ENCODE measurements at places on chromosomes 7 and 10.

DNA sequence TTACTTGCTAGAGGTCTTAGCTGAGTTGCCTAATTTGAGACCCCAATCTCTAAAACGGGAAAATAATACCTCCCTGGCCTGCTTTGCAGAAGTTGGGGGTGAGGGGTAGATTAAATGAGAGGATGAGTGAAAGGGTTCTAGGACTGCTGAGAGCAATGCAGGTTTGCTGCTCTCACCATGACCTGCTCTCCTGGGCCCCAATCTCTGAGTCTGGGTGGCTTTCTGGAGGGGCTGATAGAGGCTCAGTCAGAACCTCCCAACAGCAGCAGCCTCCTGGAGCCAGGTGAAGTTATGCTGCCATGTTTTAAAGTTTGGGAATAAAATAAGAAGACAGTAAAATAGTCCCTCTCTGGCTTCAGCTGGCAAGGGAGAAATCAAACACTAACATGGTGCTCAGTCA, 7.3 kb downstream of the UROS start:
- no peak for DNase-seq

DNA sequence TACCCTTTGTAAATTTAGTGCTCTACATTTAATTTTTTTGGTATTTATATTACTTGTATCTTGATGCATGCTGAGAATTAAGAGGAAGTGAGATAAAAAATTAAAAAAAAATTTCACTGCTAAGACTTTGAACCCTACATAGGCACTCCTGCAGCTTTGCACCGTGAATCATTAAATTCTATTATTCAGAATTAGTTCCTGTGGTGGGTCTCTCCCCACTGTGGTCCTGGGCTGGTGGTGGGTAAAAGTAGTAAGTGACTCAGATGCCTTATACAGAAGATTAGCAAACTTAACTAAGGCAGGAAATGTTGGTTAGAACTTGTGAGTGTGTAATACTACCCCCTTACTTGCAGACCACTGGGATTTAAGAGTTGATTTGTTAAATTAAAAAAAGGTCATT, 72.6 kb downstream of the AP3M1 start:
- peak; percentile 65 for DNase-seq

- no peak for DNase-seq
Measured at GRCh38 chr7:139620676-139621344, 97.3 kb downstream of the CLEC2L start.

DNA sequence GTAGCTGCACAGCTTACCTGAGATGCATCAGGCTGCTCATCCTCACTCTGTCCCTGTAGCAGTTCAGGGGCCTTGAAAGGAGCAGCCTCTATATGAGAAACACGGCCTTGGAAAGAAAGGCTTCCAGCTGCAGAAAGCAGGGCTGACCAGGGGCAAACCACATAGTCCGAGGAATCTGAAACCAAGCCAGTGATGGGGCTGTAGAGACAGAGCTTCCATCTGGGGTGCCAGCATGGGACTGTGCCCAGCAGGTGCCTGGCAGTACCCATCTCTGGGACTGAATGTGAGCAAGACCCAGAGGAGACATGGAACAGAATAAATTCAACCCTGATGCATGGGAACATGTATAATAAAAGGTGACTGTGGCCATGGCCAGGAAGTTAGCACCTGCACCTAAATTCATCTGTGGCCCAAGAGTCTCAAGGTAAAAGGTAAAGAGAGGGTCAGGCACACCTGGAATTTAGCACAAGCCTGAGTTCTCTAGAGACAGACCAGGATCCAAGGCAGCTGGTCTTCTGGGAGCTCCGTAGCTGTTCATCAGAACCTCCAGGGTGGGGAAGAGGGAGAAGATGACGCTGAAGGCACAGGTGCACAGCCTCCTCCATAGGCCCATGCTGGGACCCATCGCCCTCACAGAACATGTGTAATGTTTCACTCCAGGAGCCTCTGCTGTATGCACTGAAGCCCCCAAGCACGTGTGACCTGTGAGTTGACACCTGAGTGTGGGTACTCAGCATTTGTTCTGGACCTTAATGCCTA, 25.3 kb downstream of the FRMPD2 start:
- no peak for DNase-seq

DNA sequence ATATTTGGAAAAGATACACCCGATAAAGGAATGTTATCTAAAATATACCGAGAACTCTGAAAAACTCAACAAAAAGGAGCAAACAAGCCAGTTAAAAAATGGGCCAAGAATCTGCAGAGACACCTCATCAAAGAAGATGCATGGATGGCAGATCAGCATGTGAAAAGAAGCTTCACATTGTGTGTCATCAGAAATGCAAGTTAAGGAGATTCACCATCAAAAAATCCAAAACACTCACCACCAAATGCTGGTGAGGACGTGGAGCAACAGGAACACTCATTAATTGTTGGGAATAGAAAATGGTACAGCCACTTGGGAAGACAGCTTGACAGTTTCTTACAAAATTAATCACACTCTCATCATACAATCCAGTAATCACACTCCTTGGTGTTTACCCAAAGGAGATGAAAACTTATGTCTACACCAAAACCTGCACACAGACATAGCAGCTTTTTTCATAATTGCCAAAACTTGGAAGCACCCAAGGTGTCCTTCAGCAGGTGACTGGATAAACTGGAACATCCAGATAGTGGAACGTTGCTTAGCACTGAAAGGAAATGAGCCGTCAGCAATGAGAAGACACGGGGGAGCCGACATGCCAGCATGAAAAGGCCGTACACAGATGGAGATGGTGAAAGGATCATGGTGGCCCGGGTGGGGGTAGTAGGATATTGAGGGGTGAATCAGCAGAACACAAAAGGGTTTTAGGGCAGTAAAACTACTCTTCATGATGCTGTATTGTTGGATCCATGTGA, 27.9 kb upstream of the PWWP2B start:
- peak; percentile 10 for DNase-seq

DNA sequence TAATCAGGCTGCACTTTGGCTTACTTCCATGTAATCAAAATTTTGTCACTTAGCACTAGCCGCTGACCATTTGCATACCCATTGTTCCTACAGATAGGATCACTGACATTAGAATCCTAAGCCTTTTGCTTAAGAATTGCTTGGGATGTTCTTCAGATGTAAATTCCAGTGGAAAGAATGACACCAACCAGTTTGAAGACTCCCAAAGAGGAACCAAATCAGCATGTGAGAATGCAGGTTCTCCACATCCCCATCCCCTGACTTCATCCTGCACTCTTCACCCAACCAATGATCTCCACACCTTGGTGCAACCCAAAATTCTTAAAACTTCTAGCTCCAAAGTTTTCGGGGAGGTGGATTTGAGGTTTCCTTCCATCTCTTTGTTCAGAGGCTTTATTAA, 345.6 kb downstream of the GPAM start:
- no peak for DNase-seq

GRCh38 chr10:110821508-110821907, 50.2 kb upstream of the PDCD4 start:
- DNase-seq: no peak

GRCh38 chr10:72228318-72228751, 12.3 kb upstream of the ASCC1 start:
- no peak for DNase-seq

DNA sequence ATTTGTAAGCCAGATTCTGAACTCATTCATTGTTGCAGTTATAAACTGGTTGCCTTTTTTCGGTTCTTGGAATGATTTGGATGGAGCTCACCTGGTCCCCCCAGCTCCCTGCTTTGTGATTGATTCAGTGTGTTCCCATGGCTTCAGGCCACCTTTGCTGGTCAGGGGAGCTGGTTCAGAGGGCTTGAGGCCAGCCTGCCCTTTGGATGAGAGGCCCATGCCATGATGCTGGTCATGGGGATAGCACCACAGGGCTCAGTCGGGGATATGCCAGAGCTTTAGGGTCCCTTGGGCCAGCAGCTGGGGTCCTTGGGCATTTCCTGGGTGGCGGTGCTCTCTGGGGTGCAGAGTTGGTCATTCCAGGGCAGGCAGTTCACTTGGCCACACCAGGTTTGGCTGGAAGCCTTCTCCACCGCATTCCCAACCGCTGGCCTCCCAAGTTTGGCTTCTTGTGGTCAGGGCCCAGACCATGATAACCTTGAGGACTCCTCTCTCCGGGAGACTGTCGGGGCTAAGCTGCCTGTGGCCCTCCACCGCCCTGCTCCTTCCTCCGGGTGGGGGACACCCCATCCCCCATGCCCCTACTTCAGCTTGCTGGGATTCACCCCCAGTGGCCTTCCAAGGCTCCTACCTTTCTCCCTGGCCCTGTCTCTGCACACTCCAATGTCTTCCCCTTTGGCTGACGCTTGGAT, 65.1 kb downstream of the MGMT start:
- DNase-seq: peak; percentile 43

DNA sequence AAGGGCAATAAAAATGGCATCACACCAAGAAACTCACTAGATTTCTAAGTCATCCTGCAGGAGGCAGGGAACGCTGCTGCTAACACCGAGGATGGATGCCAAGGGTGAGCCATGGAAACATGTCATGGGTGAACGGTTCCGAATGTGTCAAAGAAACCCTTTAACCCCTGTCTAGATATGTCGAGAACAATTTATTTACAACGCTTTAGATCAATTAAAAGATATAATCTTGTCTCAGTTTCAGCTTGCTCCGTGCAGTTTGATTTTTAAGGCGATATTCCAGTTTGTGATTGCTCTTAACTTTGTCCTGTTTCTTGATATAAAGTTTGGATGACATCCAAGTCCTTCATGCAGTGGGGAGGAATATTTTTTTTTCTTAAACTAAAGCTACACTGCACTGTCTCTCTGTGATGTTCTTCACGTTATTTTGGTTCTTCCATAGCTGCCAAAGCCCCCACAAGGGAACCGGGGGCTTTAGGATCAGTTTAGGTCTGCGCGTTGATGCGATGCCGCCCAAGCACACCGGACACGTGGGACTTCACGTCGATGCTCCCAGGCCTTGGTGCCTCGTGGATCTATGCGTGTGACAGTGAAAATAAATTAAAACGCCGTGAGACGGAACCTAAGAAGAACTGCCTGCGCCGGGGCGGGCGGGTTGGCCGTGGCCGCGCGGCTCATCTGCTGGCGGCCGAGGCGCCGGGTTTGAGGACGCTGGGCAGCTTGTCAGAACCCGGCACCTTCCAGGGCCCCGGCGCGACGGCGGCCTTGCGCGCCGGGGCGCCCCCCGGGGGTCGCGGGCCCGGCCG, 220.3 kb downstream of the PHTF2 start:
- DNase-seq: peak; percentile 14

DNA sequence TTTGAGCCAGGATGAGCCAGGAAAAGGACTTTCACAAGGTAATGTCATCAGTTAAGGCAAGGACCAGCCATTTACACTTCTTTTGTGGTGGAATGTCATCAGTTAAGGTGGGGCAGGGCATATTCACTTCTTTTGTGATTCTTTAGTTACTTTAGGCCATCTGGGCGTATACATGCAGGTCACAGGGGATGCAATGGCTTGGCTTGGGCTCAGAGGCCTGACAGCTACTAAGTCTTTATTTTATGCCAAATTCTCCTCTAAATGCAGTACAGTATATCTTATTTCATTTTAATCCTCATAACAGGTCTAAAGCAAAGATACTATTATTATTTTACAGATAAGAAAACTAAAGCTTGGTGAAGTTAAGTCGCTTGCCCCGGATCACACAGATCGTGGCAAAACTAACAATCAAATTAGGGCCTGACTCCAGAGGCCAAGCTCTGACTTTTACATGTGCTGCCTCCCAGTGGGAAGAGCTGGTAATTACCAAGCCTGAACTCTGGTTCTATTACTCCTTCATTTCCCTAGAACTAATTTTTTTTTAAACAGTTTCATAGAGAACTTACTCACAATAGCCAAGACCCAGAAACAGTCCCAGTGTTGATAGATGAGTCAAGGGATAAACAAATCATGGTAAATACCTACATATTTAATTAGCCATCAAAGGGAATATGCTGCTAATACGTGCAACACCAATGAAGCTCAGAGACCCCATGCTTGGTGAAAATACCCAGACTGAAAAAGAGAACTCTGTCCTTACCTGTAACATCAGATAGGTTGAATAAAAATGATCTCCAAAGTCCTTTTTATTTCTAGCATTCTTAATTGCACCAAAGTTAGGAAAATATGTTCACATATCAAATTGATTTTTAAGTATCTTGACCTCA, 35.4 kb downstream of the C7orf25 start:
- DNase-seq: peak; percentile 67

DNA sequence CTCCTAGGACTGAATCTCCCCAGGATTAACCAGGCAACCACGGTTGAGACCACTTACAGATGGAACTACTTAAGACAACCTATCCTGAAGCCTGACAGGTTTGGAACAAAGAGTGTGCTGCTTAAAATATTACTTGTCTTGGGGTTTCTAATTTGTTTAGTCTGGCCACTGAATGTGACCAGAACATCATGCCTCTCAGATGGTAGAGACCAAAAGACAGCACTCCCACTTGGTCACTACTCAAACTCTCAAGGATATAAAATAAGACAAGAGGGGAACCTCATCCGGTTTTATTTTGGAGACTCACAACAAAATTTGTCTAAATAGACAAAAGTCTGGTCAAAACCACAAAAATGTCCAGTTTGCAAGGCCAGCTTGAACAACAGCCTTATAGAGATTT, 15.3 kb downstream of the MRPL32 start:
- DNase-seq: no peak

DNA sequence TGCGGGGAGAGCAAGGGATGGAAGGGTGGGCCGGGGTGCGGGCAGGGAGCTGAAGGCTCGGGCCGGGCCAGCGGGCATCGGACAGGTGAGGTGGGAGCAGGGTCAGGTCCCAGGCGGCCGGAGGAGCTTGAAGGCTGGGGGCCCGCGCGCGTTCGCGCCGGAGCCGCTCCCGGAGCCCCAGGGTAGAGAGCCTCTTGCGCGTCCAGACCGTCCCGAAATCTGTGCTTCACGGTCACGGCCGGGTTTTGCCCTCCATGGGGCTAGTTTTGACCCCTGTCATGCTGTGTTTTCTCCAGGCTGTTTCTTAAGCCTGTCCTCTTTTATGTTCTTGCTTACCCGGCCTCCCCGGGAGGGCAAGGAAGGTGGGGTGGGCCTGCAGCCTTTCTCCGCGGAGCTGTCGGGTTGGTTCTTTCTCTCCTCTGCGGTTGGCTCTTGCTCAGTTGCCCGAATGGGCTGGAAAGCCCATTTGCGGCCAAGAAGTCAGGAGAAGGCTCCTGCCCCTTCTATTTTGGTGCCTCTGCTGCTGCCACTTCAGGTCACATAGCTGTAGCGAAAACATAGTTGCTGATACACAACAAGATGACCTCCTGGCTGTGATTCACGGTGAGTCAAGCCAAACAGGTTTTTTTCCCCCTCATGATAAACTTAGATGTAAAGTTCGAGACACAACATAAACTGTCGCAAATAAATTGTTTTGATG, 650 bp downstream of the UBE2D1 start:
- DNase-seq: peak; percentile 20

DNA sequence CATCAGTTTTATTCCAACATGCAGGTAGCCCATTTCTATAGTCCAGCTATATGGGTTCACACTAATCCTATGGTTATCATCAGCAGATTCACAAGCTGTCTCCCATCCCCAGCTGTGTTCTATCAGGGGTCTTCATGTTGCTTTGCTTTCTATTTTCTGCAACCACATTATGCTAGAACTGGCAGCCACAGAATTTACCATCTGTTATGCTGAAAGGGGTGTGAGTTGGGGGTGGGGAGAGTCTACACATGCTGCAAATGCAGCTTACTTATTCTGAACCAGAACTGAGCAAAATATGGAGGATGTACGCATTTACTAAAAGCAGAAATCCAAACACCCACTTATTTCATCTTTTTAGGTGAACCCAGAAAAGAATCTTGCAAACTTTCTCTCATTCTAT, 32.9 kb downstream of the SHTN1 start:
- no peak for DNase-seq

Measured in brain microvascular endothelial cell (primary cell).